ENCODE measurements at places on chromosomes 6 and 20. TPM values are rescaled to one million over a fixed set of nuclear protein-coding genes. Genes with fewer than 3 reads are reported as not detected.

TMEM244 gene
- not detected for total RNA-seq

BPIFB4 gene
- not detected for total RNA-seq

PTK7 gene
- total RNA-seq: 9.9 TPM

TINAG gene
- total RNA-seq: not detected

FABP7 gene
- total RNA-seq: not detected

TAGAP gene
- 2.7 TPM for total RNA-seq

RAD21L1 gene
- not detected for total RNA-seq

SLC22A2 gene
- total RNA-seq: not detected

SLC44A4 gene
- total RNA-seq: not detected

TRIM15 gene
- total RNA-seq: not detected

ZSCAN12 gene
- total RNA-seq: 6.0 TPM

PARD6B gene
- total RNA-seq: 3.0 TPM

CLVS2 gene
- total RNA-seq: 0.27 TPM

OLIG3 gene
- not detected for total RNA-seq

ADGRF1 gene
- not detected for total RNA-seq

SPACA1 gene
- not detected for total RNA-seq

TBX18 gene
- 3.6 TPM for total RNA-seq

RSPO3 gene
- total RNA-seq: 68.7 TPM

C2 gene
- total RNA-seq: 11.5 TPM

DNA sequence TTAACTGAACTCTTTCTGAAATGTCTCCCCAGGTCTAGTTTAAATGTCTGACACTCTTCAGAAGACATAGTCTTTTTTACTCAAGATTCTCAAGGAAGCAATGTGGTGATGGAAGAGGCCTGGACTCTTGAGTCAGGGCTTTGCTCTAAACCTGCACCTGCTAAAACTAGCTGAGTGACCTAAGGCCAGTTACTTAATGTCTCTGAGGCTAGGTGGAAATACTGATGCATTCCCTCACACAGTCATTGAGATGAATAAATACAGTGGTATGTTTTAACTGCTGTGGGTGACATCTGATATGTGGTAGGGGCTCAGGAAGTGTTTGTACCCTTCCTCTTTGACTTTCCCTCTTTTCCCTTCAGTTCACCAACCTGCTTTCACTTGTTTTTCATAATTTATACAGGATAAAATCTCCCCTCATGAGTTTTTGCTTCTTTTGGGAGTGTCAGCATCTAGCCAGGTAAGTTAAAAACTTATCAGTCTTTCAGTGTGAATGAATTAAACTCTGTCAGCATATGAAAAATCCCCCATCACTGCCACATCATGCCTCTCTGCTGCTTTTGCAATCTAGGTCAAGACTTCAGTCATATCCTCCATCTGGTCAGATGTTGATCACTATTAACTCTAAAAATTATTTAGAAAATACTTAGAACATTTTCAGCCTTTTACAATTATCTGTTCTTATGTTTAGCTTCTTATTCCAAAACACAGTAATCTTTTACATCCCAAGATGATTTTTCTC, 178.7 kb upstream of the TNFAIP3 start:
- ATAC-seq: no peak

DNA sequence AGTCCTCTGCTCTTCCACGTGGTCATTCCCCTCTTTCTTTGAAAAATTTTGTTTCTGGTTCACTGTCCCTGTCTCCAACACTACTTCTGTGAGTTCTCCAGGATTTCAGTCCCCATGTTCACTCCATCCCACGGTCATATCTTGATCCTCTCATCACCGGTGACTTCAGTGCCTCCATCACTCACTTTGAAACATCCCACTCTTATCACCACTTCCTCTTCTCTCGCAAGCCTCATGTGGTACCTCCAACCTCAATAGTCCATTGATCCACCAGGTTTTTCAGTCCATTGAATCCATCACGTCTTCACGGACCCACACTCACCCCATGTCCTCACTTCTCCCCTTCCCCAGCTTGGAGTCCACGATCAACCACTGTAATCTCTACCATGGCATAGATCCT, 64.8 kb downstream of the CARMIL1 start:
- no peak for ATAC-seq

- ATAC-seq: peak; percentile 65
Measured at GRCh38 chr6:106974999-106975737, 639 bp upstream of the CD24 start.

DNA sequence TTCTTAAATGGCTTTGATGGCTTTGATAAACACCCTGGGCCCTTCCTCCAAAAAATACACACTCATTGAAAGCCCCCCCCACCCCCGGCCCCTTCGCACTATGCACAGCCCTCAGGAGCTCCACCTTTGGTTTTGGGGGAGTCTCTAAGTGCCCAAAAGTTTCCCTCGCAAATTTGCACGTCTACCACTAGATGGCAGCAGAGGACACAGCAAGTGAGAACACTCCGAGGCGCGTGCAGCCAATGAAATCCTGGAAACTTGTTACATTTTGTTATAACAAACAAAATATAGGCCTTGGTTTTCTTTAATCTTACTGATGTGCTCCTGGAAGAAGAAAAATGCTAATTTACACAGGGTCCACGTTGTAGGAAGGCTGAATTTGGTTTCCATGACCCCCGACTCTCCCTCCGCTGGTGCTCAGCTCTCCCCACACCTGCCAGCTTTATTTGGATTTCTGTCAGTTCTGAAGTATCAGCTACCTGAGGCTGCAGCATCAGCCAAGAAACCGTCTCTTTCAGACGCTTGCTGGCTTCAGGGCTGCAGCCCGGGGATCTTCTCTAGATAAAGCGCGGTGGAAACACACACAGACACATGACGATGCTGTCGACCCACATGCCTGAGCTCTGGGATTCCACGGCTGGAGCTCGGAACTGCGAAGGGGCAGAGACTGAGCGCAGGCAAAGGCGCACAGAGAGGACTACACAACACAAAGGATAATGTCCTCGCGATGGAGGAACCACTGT, 148.3 kb upstream of the RPS6KA2 start:
- ATAC-seq: peak; percentile 37

- no peak for ATAC-seq
Measured at GRCh38 chr6:39898625-39899024, 35.6 kb downstream of the MOCS1 start.

- ATAC-seq: no peak
Measured at GRCh38 chr20:36051318-36052116, 83.1 kb downstream of the CNBD2 start.

DNA sequence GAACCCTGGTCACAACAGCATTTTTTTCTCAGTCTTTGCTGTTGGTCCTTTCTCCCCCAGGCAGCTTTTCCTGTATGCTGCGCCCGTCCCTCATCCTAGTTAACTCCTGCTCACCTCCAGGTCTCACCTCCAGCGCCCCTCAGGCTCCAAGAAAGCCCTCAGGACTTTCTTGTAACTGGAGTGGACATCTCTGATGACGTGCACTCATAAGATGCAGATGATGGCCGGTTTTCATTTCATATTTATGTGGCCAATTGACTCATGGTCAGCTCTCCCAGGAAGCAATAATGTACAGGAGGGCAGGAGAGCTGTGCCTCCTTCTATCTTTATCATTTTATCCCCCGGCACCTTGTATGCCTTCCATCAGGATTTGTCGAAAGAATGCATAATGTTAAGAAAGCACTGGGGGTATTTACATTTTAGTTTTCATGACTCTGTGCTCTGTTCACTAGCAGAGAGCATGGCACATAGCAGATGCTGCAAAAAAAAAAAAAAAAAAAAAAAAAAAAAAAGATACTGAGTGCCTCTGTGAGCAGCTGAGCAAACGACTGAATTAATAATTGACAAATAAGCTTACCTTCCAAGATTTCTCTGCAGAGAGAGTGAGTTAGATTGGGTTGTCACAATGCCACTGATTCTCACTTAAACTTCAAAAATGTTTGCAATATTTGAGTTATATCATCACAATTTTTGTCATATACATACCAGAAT, 170.2 kb downstream of the DOK5 start:
- no peak for ATAC-seq

- no peak for ATAC-seq
Measured at GRCh38 chr6:146315381-146316174, 228.1 kb upstream of the RAB32 start.

DNA sequence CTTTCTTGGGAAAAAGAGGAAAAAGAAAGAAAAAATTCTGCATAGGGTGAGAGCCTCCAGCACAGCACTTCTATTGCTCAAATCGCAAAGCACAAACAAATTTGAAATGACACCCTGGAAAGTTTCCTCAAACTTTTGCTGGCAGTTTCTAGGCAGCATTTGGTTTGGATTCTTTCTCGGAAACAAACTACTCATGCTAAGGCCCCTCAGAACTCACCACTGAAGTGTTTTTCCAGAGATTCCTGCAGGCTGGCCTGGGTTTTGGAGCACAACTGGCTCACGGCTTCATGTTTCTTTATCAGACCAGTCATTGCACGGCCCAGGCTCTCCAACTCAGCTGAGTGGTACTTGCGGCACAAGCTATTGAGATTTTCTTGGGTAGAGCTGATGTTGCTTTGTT, 237.8 kb downstream of the SYNE1 start:
- ATAC-seq: peak; percentile 62

GRCh38 chr6:139881236-139881635, 506.8 kb upstream of the CITED2 start:
- no peak for ATAC-seq

DNA sequence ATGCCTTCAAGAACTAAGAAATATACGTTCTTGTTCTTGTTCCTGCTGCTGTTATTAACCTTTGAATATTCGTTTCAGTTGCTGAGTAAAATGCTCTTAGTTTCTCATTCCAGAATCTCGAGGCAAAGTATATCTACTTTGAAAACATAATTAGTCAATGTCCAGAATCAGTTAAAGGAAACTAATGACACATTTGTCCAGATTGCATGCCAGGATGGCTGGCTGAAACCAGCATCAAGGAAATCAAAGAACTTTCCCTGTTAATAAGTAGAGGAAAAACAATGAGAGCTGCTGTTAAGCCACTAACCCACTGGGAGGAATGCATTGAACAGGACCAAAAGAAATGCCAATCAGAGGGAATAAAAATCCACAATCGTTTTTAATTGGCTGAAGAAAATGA, 196.9 kb downstream of the ALDH8A1 start:
- no peak for ATAC-seq

DNA sequence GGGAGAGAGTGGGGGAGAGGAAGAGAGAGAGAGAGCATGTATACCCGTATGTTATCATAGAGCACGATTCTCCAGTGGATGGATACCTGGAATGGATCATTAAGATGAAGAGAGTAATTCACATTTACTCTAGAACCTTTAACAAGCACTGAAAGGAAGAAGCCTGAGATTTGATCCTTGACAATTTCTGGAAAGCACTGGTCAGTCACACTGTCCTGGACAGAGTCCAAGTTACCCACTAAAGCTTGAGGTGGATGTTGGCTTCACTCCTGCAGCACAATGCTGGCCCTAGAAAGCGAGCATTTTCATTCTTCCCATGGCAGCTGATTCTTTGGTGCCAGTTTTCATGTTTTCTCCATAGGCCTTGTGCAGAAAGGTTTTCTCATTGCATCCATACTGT, 25.6 kb downstream of the NFYA start:
- no peak for ATAC-seq

- ATAC-seq: no peak
Measured at GRCh38 chr6:107719160-107719559, 105.0 kb downstream of the SCML4 start.

- ATAC-seq: no peak
Measured at GRCh38 chr20:24096864-24097450, 108.4 kb upstream of the GGTLC1 start.

DNA sequence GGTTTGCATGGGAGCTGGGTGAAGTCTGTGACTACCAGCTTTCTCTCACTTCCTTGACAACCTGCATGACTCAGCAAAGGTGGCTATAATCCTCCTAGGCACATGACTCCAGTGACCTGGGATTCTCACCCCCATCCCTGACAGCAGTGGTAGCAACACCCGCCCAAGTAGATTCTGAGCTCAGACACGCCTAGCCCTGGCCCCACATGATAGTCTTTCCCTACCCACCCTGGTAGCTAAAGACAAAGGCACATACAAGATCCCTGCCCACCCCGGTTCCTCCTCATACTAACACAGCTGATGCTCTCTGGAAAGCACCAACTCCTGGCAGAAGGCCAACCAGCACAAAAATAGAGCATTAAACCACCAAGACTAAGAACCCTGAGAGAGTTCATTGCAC, 25.9 kb upstream of the CRISP1 start:
- no peak for ATAC-seq

GRCh38 chr20:37313546-37314091, 24.2 kb downstream of the MANBAL start:
- ATAC-seq: no peak

GRCh38 chr6:151550618-151551017, 56.8 kb downstream of the CCDC170 start:
- no peak for ATAC-seq

DNA sequence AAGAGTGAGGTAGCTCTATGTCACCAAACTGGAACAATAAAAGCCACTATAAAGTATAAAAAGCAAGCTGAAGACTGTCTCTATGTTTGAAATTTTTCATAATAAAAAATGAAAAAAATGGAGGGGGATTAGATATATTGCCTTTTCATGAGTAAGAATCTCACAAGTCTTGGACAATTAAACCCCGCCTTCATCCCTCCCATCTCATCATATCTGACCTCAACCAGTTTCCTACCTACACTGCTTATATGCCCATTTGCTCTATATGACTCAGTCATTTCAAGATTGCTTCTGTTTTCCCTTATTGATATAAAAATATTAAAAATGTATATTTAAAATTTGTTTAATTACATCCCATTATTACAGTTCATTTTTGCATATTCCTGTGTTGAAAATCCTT, 2.9 kb upstream of the TRIM39 start:
- no peak for ATAC-seq

- ATAC-seq: peak; percentile 71
Measured at GRCh38 chr20:1965520-1966351, 28.1 kb downstream of the PDYN start.

DNA sequence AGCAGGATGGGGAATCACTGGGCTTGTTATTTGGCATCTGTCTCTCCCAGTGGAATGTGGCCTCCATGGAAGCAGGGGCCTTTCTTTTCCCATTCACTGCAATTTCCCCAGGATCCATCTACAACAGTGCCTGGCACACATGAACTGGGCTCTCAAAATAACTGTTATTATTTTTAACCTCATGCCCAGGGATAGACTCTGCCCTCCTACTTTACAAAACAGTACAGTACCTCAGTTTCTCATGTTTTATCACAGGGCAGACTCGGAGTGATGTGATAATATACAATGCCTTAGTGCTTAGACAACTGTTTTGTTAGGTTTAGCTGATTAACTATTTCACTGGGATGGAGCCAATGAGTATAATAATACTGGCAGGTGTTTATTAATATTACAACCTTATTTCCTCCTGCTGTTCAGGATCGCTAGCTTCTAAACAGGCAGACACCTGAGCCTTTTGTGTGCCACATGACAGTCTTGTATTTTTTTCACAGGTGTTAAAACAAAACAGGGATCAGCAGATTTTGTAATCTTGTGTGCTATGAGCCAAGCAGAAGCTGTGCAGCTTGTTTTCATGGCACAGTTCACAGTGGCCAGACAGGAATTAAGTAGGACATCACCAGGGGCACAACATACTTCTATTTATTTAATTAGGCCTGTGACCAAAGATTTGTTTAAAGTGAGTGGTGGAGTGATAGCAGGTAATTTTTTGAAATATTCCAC, 157.7 kb upstream of the EYA4 start:
- ATAC-seq: no peak

Data from gastroesophageal sphincter (tissue), 4 donors.